ENCODE measurements at places on chromosomes 7 and 10.

GRCh38 chr7:39952803-39953202 is 2.7 kb downstream of the CDK13 start:
- DNase-seq = no peak

- DNase-seq = no peak
These were observed 163.0 kb upstream of the KLF14 start for GRCh38 chr7:130896898-130897514.

DNA sequence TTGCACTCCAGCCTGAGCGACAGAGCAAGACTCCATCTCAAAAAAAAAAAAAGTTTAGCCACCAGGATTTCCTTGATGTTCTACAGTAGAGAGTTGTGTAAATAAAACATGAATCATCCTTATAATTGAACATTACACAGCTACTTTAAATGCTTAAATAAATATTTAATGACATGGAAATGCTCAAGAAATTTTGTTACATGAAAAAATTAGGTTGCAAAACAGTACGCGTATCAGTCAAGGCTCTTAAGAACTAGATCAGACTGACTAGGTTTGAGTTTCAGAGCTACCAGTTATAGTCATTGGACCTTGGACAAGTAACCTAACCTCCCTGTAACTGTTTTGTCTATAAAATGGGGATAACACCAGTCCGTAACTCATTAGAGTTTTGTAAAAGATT is 38.7 kb upstream of the GSAP start:
- DNase-seq = no peak

- DNase-seq = no peak
These were observed 9.9 kb downstream of the ST7 start for GRCh38 chr7:116963234-116963633.
